Sigmoid colon (tissue), 7 donors: ENCODE measurements at places on chromosomes 3 and 15. TPM values are rescaled to one million over a fixed set of nuclear protein-coding genes. Genes with fewer than 3 reads are reported as not detected.
A peak's percentile ranks its signal among the peaks of the same experiment; 100 is the strongest.

DNA sequence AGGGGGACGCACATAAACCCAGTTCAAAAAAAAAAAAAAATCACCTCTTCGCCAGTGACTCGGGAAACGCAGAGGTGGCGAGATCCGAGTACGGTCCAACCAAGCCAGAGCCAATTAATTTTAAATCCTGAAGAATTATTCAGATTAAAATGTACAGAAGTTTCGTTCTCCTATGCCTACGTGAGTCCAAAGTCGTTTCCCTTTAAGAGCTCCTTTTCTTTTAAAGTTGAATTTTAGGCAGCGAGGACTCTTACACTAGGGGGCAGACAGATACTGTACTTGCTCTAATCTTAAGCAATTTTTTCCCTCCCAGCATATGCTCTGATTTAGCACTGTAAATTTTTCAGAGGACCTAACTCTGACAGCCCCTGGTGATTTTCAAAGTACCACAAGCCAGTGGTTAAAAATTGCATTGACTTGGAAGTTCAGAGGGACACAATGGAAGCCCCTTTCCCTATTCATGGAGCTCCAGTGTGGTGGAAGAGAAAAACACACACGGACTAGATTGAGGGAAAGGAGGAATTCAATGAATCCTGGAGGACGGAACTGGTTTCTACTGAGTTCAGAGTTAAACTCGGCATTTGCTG, 3.3 kb upstream of the NR2F2 start:
- no peak for DNase-seq

Gene PTH1R
- 5.2 TPM for polyA plus RNA-seq

- DNase-seq = no peak
Observed at GRCh38 chr3:187211532-187212195, 14.4 kb downstream of the RTP1 start.

Gene SCAMP5
- polyA plus RNA-seq = 18.3 TPM

Gene IL17RE
- polyA plus RNA-seq = 12.7 TPM

Gene CRABP1
- 3.3 TPM for polyA plus RNA-seq

- DNase-seq = peak; percentile 82
Observed at GRCh38 chr3:107523539-107524325, 970 bp downstream of the BBX start.

Gene SERPINI2
- not detected for polyA plus RNA-seq

Gene IQCF5
- polyA plus RNA-seq = not detected

Gene CHRD
- polyA plus RNA-seq = 0.23 TPM

GRCh38 chr3:105613120-105613519, 246.4 kb downstream of the ALCAM start:
- no peak for DNase-seq

Gene TMEM45A
- polyA plus RNA-seq = 6.3 TPM

Gene THRB
- 10.2 TPM for polyA plus RNA-seq

GRCh38 chr3:13415997-13416793, 3.9 kb downstream of the NUP210 start:
- DNase-seq = no peak

DNA sequence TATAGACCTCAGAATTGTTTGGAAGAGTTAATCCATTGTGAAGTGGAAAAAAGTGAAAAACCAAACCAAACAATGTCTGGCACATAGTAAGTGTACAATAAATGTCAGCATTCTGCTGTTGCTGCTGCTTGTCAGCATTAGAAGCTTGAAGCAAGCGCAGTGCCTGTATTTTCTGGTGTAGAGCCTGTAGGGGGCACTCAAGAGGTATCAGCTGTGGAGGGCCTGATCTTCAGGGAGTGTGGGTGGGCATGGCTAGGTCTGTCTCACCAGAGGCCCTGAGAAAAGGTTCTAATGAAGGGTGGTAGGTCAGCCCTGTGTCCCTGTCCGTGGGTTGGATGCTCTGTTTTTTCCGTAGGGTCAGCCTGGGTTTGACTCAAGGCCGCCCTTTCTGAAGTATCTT, 3.6 kb downstream of the ADAMTSL3 start:
- DNase-seq = no peak

Gene CTNNB1
- polyA plus RNA-seq = 189 TPM

- no peak for DNase-seq
Observed at GRCh38 chr15:29061746-29062145, 176.0 kb downstream of the APBA2 start.

- no peak for DNase-seq
Observed at GRCh38 chr3:45333549-45333948, 54.8 kb upstream of the LARS2 start.

Gene CLDN18
- polyA plus RNA-seq = not detected

Gene CKMT1B
- polyA plus RNA-seq = 128 TPM

Gene CSTA
- polyA plus RNA-seq = 9.9 TPM

DNA sequence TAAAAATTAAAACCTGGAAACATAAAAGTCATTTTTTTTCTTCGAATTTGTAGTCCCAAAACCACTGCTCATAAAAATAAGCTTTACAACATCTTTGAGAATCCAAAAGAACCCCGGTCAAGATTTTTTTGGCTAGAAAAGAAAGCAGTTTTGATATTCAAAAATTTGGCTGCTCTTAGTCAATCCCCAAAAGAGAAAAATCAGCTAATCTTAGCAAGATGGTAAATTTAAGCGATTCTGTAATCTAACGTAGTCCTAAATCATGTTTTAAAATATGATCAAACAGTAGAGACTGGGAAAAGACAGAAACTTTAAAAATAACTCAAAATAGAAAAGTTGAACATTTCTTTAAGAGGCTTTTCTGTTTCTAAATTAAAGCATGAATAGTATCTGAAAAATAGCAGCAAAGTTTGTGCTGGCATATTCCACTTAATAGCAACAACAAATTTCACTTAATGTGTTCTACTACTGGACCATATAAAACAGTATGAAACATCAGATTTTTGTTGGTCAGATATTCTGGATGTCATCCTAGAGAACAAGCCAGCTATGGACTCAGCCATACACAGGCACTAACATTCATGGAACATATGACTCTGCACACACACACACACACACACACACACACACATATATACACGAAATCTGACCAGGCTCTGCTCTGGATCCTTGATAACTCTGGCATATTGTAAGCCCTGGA, 19.1 kb upstream of the NR2F2 start:
- no peak for DNase-seq

Gene CYP1A2
- not detected for polyA plus RNA-seq

GRCh38 chr3:149600634-149601033, 57.2 kb downstream of the WWTR1 start:
- DNase-seq = no peak

Gene KBTBD12
- polyA plus RNA-seq = 1.3 TPM

GRCh38 chr15:23503576-23503975, 56.5 kb upstream of the GOLGA6L2 start:
- no peak for DNase-seq

Gene ASB14
- polyA plus RNA-seq = not detected

GRCh38 chr3:24242012-24242698, 252.5 kb downstream of the THRB start:
- DNase-seq = no peak

DNA sequence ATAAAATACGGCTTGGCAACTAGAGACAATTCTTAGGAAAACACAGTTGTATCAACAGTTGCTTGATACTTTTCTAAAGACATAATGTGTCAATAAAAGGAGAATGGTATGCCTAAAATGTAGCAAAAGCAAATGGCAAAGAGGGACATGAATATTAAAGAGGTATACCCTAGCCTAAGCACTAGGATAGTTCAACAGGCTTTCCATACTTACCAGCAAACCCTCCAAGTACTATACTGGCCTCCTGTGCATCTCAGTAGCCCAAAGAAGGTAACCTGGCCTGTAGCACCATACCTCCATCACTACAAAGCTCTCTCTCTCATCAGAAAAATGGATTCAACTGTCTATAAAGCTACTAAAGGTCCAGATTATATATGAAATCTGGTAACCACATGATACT, 7.5 kb downstream of the SETD2 start:
- DNase-seq = no peak

DNA sequence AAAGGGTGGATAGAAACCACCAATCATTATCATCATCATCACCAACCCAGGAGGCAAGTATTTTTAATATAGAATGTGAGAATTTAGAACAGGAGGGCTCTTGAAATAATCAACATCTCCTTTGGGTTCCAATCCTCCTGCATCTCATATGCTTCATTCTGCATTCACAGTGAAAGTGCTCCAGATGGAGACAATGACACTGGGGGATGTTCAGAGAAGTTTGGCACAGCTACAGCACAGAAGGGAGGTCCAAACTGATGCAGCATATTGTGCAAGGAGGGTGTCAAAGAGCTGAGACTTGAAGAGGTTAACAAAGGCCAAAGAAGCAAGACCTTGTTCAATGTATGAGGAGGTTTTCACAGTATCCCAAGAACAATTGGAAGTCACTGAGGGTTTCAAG, 767.1 kb downstream of the NTRK3 start:
- DNase-seq = no peak

GRCh38 chr3:95508124-95508523, 1306.3 kb upstream of the EPHA6 start:
- DNase-seq = no peak

GRCh38 chr3:14989943-14990779, 42.8 kb downstream of the NR2C2 start:
- DNase-seq = no peak

DNA sequence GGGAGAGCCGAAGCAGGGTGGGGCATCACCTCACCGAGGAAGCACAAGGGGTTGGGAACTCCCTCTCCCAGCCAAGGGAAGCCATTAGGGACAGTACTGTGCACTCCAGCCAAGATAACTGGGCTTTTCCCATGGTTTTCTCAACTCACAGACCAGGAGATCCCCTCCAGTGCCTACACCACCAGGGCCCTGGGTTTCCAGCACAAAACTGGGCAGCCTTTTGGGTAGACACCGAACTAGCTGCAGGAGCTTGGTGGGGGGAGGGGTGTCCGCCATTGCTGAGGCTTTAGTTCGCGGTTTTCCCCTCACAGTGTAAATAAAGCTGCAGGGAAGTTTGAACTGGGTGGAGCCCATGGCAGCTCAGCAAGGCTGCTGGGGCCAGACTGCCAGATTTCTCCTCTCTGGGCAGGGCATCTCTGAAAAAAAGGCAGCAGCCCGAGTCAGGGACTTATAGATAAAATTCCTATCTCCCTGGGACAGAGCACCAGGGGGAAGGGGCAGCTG, 129.6 kb upstream of the LMCD1 start:
- no peak for DNase-seq

Gene TRIM42
- not detected for polyA plus RNA-seq

Gene GOLGA8J
- not detected for polyA plus RNA-seq

DNA sequence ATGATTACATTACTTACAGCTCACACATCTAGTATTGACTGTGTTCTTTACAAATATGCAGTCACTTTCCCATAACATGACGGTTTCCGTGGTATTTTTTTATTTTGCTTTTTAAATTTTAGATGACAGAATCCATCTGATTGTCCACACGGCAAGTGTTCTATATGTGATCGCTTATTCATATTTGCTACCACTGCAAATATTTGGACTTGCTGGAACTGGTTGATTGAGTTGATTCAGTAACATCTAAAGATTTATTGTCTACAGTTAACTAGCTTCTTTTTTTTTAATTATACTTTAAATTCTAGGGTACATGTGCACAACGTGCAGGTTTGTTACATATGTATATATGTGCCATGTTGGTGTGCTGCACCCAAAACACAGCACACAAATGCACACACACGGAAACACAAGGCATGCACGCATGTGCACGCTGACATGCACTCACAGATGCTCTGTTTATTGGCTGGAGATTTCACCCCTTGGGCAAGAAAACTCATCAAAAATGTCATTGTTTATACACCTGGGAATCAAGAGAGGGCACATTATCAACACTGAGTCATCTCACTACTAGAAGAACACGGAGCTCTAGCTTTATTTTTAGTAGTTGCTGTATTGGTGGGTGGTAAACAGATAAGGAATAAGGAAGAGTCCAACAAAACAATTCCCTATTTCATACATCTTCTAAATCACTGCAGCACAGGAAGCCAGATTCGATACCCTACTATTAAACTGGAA, 16.4 kb downstream of the ARRDC4 start:
- no peak for DNase-seq

DNA sequence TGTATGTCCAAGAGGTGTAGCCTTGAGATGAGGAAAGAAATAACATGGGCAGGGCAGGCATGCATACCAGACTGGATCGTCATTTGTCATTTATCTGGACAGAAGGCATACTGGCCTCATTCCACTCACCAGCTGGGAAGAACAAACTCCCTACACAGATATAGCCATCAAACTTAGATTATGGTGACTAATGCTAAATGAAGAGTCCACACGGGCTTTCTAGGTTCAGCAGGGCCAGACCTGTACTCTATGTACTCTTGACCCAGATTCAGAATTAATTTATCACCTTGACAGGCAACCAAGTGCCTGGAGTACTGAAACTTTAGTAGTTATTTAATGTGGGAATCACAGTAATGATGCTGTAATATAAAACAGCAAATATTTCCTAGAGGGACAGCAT, 164.3 kb upstream of the IL12A start:
- no peak for DNase-seq

- DNase-seq = no peak
Observed at GRCh38 chr3:480070-480469, 283.5 kb downstream of the CHL1 start.

DNA sequence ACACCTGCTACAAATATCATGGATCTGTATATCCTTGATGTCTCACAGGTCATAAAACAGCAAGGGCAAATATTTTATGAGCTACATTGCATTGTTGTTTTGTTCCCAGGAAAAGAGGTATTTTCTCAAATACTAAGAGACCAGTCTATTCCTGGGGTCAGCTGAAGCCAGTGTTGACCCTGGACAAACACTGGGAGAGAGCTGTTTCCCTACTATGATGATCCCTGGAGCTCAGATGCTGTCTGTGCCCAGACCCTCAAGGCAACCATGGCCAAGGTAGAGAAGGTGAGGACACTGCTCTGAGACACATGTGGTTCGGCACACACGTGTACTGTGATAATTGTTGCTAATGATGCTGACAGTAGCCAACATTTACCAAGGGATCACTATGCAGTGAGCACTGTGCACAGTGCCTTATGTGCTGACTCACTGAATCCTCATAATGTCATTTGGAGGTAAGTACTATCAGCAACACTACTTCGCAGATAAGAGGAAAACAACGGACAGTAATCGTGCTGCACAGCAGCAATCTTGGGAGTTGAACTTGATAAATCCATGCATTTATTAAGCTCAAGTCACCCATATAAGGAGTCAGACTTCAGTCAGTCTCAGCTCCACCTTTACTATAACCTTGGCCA, 943.6 kb downstream of the FHIT start:
- no peak for DNase-seq
